ENCODE measurements at places on chromosomes 2 and 18.

DNA sequence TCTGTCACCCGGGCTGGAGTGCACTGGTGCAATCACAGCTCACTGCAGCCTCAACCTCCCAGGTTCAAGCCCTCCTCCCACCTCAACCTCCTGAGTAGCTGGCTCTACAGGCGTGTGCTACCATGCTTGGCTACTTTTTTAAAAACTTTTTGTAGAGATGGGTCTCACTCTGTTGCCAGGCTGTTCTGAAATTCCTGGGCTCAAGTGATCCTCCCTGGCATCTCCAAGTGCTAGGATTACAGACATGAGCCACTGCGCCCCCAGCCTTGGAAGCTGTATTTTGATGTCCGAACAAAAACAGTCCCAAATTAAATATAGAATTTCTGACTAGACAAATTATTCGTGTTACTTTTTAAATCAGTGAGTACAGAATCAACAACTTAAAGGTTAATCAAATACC is 97.4 kb downstream of the ZNF516 start:
- DNase-seq, result no peak

GRCh38 chr18:48622911-48623431 is 84.1 kb downstream of the CTIF start:
- no peak for DNase-seq

DNA sequence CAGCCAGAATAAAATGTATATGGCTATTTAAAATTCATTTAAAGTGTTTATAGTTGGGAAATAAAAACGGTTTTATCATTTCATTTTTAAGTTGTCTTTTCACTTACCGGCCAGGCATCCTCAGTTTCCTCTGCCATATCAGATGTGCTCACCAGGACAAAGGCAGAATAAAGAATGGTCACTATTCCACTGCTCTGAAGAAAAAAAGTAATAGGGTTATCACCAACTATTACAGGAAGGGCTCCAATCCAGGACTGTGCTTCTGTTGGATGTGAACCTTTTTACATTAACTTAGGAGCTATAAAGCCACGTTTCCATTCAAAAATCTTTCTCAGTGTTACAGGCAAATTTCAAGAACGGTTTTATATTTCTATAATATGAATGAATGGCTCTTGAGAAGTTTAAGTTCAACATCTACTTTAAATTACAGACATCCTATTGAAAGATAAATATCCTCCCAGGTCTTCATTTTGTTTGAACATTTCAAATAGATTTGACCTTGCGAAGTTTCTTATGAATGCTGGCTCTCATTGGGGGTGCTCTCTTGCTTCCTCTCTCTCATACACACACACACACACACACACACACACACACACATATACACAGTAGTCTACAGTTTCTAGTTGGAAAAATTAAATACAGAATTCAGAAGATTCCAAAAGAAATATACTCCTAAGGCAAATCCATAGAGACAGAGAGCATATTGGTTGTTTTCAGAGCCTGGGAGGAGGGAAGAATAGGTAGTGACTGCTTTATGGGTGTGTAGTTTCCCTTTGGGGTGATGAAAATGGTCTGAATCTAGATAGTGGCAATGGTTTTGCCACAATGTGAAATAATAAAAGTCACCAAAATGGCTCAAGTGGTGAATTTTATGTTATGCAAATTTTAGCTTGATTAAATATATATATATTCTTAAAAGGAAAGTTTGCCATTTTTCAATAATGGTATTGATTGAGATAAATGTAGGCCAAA is 2.9 kb upstream of the SLC40A1 start:
- DNase-seq, result no peak

DNA sequence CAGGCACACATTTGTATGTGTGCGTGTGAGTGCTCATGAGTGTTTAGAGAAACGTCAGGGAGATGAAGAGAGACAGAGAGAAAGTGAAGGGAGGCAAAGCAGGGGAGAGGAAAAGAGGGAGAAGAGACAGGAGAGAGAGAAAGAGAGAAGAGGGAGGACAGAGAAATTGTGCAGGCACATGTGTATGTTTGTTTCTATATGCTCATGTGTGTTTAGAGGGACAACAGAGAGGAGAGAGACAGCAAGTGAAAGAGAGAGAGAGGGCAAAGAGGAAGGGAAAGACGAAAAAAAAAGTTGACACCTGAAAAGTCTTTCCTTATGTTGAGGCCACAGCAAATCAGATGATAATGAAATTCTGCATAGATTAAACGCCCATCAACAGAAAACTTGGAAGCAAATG is 541.1 kb downstream of the TNS1 start:
- DNase-seq, result no peak

GRCh38 chr2:105573490-105573889 is 171.2 kb upstream of the NCK2 start:
- DNase-seq, result no peak

- no peak for DNase-seq
Observed at GRCh38 chr2:63189026-63189425, 138.4 kb downstream of the OTX1 start.

DNA sequence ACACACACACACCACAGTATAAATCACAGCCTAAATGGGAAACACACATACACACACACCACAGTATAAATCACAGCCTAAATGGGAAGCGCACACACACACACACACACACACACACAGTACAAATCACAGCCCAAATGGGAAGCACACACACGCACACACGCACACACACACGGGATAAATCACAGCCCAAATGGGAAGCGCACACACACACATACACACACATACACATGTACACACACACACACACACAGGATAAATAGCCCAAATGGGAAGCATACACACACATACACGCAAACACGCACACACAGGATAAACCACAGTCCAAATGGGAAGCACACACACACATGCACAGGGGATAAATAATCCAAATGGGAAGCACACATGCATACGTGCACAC is 68.1 kb downstream of the ADNP2 start:
- no peak for DNase-seq

- DNase-seq, result no peak
Observed at GRCh38 chr2:203025592-203025991, 10.9 kb downstream of the NBEAL1 start.

DNA sequence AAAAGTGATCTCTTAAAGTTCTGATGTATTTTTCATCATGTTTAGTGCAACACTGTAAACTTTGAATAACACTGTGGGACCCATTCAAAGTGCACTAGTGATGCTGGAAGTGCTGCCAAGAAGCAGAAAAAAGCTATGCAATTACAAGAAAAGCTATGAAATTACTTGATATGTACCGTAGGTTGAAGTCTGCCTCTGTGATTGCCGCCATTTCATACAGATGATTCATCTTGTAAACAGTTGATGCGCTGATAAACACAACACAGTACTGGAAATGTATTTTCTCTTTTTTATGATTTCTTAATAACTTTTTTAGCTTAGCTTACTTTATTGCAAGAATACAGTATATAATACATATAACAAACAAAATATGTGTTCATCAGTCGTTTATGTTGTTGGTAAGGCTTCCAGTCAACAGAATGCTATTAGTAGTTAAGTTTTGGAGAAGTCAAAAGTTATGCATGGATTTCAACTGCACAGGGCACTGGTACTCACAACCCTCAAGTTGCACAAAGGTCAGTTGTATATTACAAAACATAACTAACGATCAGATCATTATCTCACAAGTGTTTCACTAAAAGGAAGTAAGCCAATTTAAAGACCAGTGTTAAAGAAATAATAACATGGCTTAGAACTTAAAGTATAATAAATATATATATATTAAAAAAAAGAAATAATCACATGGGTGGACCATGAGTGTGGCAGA is 82.0 kb downstream of the SGPP2 start:
- no peak for DNase-seq

GRCh38 chr2:239175181-239175580 is 225.6 kb downstream of the HDAC4 start:
- DNase-seq, result no peak

DNA sequence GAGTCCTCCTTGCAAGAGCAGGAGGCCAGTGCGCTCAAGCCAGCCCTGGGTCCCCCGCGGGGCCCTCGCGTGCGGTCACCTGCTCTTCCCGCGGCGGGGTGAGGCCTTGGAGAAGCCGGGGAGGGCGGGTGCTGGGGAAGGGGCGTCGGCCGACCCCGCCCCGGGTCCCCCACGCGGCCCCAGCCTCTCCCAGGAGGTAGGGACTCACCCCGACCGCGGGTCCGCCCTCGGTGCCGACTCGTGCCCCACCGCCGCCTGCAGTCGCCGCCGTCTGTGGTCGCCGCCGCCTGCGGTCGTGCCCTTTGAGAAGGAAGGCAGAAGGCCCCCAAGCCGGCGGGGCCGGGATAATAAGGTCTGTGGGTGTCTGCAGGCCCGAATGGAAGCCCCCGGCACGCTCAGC is 32.7 kb downstream of the SERPINB8 start:
- no peak for DNase-seq

DNA sequence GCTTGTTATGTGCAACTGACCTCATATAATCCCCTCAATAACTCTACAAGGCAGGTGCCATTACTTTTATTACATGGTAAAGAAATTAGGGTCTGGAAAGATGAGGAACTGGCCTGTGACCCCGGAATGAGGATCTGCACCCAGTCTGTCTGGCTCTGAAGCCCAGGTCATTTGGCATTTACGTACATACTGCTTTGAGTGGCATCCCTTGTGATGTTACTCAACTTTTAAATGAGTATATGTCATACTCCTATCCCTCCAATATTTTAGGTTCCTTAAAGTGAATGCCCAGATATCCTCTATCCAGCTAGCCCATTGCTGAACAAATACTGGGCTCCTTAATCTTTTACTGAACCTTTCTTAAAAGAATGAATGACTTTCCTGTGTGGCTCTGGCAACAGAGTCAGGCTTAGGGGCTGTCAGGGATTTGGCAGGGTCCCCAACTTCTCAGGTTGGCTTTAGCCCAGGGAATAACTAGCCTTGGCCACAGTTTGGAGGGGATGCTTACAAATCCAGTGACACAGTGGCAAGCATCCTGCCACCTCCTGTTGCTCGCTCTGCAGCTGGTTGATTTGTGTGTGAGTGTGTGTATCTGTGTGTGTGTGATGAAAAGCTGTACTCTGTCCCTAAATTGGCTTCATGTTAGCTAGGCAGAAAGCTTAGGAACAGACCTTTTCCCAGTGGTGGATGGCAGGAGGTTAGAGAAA is 3.4 kb upstream of the CXCR4 start:
- no peak for DNase-seq

- no peak for DNase-seq
Observed at GRCh38 chr2:204886713-204887112, 341.4 kb downstream of the PARD3B start.

- no peak for DNase-seq
Observed at GRCh38 chr18:49678440-49678839, 116.6 kb downstream of the LIPG start.

DNA sequence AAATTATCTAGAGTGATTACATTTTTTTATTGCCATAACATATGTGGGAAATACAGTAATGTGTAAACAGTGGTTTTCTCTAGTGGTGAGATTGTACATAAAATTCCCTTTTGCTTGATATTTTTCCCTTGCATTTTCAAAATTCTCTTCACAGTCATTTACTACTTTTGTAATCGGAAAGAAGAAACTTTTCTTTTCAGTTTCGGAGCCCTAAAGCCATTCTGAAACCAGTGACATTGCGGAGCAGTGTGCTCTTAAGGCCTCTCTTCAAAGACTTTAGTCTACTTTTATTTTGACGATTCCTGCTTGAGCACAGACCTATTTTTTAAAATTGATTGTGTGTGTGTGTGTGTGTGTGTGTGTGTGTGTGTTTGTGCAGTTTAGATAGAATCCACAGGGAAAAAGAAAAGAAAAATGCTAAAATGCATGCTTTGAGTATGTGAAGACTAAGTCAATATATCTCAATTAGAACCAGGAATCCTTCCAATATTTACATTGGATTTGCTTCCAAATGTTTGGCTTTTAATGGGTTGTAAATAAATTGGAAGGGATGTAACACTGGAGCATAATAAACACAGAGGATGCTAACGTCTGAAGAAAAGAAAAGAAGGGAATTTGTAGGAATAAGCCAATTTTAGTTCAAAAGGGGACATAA is 357.4 kb downstream of the RND3 start:
- DNase-seq, result no peak

DNA sequence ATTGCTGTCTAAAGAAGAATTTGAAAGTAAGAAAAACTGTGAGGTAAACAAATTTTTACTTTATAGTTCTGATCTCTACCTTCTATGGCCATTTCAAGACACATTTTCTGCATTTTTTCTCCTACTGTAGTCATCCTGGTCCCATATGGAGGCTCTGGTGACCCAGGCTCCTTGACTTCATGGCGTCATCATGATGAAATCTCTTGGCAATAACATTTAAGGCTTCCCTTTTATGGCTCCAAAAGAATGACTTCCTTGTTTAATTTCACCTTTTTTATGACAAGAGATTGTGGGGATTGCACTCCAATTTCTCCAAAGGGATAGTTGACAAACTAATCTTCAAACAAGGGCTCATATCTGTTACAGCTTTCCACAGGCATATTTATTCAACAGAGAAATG is 143.0 kb upstream of the SCN7A start:
- no peak for DNase-seq

GRCh38 chr2:31386648-31387047 is 27.9 kb downstream of the XDH start:
- DNase-seq, result no peak

DNA sequence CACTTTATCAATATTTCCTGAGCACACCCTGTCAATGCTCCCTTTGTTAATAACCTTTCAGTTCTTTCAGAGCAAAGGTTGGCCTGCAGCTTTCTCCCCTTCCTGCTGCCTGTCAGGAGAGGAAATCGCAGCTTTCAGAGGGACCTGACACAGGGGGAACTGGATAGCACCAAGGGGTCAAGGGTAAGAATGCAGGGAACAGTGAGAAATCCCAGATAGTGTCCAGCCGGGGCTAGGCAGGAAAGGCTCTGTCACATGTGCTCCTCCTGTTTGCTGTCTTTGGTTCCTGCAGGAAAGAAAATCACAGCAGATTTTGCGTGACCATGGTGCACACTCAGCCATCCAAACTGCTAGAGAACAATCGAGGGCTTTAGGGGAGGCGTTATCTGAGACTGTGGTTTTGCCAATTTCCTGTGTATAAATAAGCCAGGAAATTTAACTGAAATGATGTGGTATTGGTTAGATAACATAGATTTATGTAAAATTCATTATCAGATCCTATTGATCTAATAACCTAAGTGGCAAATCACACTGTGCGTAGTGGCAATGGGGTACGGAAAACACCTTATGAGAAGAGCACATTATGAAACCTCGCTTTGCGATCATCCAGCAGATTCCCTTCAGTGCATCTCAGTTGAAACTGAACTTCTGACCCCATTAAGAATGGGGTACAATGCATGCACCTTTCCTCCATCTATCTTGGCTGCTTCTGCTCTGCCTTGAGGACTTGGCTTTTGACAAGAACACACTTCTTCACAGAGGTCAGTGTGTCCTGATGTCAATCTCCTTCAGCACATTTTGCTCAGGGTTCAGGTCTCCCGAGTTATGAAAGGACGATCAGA is 178.0 kb downstream of the ICOS start:
- DNase-seq, result no peak

- no peak for DNase-seq
Observed at GRCh38 chr2:240720686-240721595, 29.3 kb downstream of the AQP12A start.

- DNase-seq, result no peak
Observed at GRCh38 chr2:173414823-173415322, 60.2 kb downstream of the CDCA7 start.

GRCh38 chr2:209525331-209525730 is 101.5 kb downstream of the MAP2 start:
- DNase-seq, result no peak
